ENCODE measurements at places on chromosomes 6 and 20.

DNA sequence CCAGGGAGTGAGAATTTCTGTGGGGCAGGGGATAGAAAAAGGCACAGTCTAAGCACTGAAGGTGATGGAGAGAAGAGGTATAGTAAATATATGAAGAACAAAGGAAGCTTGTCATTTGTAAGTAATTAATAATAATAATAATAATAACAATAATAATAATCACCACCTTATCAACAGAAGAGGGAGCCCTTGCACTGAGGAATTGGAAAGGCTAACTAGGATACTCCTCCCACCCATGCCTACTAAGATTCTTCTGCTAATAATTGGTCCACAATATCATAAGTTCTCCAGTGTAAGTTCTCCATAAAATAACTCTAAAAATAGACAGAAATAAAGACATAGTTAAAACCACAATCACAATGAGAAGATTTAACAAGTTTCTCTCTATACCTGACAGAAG is 912 bp upstream of the OR12D3 start:
- no peak for DNase-seq

DNA sequence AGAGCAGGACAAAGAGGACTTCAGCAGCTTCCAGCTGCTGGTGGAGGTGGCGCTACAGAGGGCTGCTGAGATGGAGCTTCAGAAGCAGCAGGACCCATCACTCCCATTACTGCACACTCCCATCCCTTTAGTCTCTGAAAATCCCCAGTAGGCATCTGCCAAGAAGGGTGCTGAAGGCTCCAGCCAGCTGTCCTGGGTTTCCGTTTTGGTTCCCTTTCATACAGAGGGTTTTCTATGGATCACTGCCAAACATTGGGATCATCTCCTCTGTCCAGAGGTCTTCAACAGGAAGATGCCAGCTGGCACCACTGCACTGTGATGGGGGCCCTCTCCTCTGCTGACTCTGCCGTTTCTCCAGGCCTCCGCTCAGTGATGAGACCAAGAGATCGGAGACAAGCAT is 14.3 kb upstream of the RAB5IF start:
- DNase-seq: no peak

DNA sequence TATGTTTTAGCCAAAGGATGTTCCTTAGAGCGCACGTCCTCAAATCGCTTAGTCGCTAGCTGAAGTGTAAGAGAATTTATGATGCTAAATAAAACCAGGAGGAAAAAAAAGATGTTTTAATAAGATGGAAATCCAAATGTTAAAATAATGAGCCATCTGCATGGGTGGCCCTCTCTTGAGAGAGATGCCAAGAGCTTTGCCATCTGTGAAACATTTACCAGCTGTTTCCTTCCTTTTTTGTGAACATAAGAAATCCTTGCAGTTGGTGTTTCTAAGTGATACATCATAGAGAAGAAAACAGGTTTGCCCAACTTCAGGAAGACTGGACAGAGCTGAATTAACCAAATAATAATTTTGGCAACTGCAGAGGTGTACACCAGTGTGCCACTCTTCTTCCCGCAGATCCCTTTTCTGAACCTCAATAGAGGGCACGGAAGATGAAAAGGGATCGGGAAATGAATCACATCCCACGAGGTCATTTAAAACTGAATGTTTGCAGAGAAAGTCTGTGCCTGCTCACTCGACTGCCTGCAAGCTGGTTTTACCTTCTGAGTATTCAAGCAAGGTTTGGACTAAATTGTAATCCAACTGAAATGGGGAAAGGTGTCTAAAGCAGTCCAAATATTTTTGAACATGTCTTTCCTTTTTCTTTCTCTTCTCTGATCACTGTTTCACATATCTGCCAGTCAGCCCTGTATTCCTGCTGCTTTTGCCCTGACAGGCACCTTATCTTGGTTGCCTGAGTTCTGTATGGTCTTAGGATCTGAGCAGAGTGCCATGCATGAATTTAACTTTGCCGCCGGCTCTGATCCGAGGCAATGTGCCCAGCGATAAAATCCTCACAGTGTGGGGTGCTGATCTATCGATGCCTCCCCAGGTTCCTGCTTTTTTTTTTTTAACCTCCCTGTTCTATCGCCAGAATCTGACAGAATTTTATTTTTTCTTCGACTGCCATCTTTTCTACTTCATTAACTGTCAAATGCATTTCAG is 35.5 kb upstream of the TSHZ2 start:
- no peak for DNase-seq

DNA sequence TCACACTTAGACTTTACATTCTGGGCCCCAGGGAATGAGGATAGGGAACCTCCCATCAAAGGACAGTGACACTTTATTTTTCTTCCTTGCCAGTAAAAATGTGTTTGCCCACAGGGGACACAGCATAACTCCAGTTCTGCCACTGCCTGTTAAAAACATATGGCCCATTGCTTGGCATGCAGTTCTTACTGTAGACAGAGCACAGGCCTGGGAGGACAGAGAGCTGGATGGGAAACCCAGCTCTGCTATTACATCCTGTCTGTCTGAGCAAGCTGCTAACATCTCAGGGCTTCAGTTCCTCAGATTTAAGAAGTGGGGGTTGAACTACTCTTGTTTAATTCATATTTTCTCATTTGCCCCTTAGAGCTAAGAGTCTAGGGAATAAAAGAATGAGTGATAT is 120.2 kb downstream of the AKAP7 start:
- no peak for DNase-seq

GRCh38 chr6:143792402-143793279 is 50.5 kb upstream of the LTV1 start:
- DNase-seq: no peak

DNA sequence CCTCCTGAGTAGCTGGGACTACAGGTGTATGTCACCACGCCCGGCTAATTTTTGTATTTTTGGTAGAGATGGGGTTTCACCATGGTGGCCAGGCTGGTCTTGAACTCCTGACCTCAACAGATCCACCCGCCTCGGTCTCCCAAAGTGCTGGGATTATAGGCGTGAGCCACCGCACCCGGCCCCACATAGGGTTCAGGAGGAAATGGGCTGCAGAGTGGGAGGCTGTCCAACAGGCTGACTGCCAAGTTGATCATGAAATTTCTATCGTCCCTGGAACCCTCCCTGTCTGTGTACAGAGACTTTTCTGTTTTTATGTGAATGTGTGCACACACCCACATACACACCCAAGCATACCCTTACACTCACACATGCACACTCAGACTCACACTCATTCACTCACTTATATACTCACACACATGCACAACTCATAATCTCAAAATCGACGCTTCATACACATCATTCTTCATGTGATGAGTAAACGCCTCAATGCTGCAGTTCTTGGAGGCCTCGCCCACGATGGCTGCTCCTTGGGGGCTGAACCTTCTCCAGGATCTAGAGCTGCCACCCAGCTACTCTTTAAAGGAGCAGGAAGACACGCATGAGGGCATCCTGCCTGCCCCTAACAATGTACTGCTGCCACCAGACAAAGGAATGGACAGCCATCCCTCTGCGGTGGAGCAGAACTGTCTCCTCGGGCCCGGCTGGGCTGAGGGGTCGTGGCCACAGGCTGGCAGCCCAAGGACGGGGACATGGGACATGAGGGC is 35.6 kb downstream of the SUN5 start:
- no peak for DNase-seq

DNA sequence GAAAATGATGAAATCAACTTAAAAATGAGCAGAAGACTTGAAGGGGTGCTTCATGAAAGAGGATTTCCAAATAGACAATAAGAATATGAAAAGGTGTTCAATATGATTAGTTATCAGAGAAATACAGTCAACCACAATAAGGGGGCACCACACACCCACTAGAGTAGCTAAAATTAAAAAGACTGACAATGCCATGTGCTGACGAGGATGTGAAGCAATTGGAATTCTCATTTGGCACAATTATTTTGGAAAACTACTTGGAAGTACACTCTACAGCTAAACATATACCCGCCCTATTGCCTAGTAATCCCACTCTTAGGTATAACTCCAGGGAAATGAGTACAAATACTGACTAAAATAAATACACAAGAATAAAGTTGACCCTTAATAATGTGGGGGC is 45.0 kb downstream of the MOCS1 start:
- no peak for DNase-seq

- DNase-seq: no peak
These were observed 68.4 kb upstream of the RBM24 start for GRCh38 chr6:17212546-17213371.

DNA sequence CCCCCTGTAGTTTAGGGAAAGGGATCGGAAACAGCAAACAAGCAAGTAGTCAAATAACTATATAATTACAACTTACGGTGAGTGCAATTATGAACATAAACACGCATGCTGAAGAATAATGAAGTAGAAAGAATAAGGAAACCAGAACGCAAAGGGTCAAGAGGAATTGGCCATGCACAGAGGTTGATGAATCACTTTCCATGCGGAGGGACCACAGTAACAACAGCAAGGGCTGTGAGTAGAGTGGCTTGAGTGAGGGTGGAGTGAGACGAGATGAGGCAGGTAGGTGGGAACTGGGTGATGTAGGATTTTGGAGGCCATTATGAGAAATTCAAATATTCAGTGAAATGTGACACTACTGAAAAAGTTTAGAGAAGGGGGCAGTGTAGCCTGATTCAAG is 112.2 kb upstream of the LAMP5 start:
- no peak for DNase-seq

DNA sequence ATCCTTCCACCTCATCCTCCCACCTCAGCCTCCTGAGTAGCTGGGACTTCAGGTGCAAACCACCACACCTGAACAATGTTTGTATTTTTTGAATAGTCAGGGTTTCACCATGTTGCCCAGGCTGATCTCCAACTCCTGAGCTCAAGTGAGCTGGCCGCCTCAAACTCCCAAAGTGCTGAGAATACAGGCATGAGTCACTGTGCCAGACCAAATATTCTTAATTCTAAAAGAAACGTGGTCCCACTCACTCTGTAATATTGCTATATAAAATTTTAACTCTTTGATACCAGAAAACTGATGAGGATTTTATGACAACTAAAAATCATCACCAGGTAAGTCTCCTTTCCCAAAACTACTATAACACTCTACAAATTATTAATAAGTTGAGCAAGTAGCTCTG is 716.8 kb upstream of the GJE1 start:
- DNase-seq: no peak

GRCh38 chr20:2066461-2067122 is 35.0 kb upstream of the STK35 start:
- no peak for DNase-seq

DNA sequence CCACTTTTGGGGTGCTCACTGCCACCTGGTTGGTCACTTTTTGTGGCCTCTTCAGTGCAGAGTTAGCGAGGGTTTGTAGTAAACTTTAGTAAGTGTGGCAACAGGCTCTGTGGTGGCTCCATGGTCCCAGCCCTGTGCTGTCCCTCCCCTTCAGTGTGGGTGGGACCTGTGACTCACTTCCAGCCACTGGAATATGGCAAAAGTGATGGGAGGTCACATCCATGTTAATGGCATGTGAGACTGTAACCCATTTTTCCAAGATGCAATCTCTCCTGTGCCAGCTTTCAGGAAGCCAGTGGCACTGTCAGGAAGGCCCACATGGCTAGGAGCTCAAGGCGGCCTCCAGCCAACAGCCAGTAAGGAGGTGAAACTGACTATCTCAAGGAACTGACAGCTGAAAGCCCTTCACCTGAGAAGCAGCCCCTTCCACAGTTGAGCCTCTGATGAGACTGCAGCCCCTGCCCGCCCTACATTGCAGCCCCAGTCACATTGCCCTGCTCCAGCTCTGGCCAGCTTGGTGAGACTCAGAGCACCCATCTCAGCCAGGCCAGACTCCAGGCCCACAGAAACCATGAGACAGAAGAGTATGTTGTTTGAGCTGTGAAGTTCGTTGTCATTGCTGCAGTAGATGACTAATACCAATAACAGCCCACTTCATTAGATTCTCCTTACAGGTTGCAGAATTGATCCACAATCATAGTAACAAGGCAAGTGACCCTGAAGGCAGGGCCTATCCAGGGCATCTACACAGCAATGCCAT is 13.1 kb upstream of the CST7 start:
- no peak for DNase-seq

- DNase-seq: no peak
These were observed 670 bp downstream of the NCOA5 start for GRCh38 chr20:46089167-46089416.

GRCh38 chr20:41538810-41539596 is 79.2 kb downstream of the CHD6 start:
- no peak for DNase-seq

DNA sequence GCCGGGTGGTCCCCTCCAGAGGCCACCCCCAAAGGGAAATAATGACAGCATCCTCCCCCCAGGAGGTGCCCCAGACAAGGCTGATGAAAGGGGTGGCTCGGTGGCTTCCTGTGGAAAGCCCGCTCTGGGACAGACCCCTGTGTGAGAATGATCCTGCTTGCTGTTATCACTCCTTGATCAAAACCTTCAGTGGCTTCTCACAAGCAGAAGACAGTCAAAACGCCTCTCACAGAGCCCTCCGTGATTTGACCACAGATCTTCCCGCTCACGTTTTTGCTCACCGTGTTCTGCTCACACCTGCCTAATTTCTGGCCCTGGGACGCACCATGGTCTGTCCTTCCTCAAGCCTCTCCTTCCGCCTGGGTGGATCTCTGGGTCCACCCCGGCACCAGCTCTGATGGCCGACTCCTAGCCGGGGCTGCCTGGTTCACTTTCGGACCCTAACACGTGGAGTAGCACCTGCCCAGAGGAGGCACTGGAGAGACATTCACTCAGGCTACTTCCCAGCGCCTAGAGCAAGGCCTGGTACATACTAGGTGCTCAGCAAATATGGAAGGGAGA is 210.4 kb downstream of the ANKRD60 start:
- no peak for DNase-seq

GRCh38 chr6:120378582-120379220 is 955.6 kb downstream of the TBC1D32 start:
- DNase-seq: no peak

DNA sequence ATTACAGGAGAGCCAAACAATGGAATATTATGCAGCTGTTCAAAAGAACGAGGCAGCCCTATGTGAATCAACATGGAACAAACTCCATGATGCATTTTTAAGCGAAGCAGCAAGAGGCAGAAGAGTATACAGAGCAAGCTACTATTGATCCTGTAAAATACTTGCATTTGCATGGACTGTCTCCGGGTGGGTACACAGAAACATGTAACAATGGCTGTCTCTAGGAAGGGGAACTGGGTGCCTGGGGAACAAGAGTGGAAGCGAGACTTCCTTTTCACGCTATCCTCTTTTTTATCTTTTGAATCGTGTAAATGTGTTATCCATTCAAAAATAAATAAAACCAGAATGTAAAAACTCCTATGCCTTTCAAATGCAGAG is 93.3 kb upstream of the SIRPA start:
- no peak for DNase-seq

DNA sequence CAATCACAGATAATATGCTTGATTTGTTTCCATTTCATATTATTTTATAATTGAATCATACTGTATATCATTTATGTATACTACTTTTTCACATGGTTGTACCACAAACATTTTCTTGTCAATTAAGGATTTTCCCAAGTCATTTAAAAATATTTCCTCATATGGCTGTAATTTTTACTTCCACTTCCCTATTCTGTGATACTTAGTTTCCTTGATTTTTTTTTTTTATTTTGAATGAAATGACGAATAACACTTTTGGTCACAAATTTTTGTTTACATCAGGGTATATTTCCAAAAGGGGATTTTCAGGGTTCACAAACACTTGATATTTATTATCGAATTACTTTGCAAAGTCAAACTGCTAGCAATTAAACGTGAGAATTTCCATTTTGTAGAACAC is 515.6 kb downstream of the KIF16B start:
- no peak for DNase-seq

- no peak for DNase-seq
These were observed 49.8 kb downstream of the CPXM1 start for GRCh38 chr20:2750491-2751251.

Data from stimulated activated CD4-positive, alpha-beta T cell treated with anti-CD3 and anti-CD28 coated beads, Interleukin-15, amount 100 ng/mL, for 1 hour (primary cell).